ENCODE measurements at places on chromosomes 2 and 18.

- no peak for DNase-seq
These were observed 28.5 kb downstream of the CIB4 start for GRCh38 chr2:26612522-26613240.

GRCh38 chr18:7855671-7856070, 288.6 kb downstream of the PTPRM start:
- DNase-seq: no peak

GRCh38 chr2:10720947-10721395, 459 bp upstream of the ATP6V1C2 start:
- peak; percentile 52 for DNase-seq

GRCh38 chr2:130380096-130380934, 24.5 kb downstream of the PTPN18 start:
- DNase-seq: no peak

GRCh38 chr2:75055820-75056675, 97.6 kb downstream of the POLE4 start:
- no peak for DNase-seq

- DNase-seq: no peak
These were observed 40.4 kb downstream of the PTPN2 start for GRCh38 chr18:12843420-12844350.

DNA sequence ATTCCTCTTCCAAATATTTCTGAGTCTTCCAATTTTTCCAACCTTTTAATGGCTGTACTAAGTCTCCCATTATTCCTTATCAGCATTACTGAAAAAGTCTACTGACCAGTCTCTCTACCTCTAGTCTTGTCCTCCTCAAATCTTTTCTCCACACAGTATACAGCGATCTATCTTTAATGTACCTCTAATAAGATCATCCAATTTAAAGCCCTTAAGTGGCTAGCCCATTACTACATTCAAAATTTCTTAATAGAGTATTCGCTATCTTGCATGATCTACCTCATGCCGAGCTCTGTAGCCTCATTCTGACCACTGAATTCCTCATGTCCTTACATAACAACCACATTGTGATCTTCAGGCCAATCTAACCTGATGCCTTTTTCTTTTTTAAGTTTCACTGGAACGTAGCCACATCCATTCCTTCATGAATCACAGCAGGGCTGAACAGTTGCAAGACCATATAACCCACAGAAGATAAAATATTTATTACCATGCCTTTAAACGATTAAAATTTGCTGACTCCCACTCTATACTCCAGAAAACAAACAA, 57.9 kb downstream of the SLC66A3 start:
- no peak for DNase-seq

Data from COR-L47 (cell line).